ENCODE measurements at places on chromosomes 4 and X. TPM values are rescaled to one million over a fixed set of nuclear protein-coding genes. Genes with fewer than 3 reads are reported as not detected.

EREG gene
- not detected for total RNA-seq

TCP11X2 gene
- total RNA-seq = 1.9 TPM

MID2 gene
- total RNA-seq = 12.2 TPM

ITM2A gene
- 39.1 TPM for total RNA-seq

AKAP4 gene
- not detected for total RNA-seq

ITGB1BP2 gene
- 6.6 TPM for total RNA-seq

NXF2 gene
- total RNA-seq = not detected

HTRA3 gene
- total RNA-seq = 1.3 TPM

PCSK1N gene
- total RNA-seq = 63.5 TPM

XG gene
- not detected for total RNA-seq

SOX3 gene
- 4.7 TPM for total RNA-seq

BEX2 gene
- total RNA-seq = 111 TPM

MAGEE1 gene
- 11.0 TPM for total RNA-seq

HERC5 gene
- total RNA-seq = 1.6 TPM

PPBP gene
- total RNA-seq = 1.6 TPM

CXCL1 gene
- total RNA-seq = not detected

UCP1 gene
- total RNA-seq = not detected

SSX1 gene
- not detected for total RNA-seq

ARHGAP6 gene
- 1.3 TPM for total RNA-seq

GPR34 gene
- 5.6 TPM for total RNA-seq

ACSL4 gene
- 152 TPM for total RNA-seq

SMIM10 gene
- 0.31 TPM for total RNA-seq

SLC4A4 gene
- 18.5 TPM for total RNA-seq

CMC4 gene
- total RNA-seq = 3.8 TPM

PGRMC2 gene
- total RNA-seq = 25.0 TPM

PALLD gene
- 55.4 TPM for total RNA-seq

TSPAN5 gene
- 87.3 TPM for total RNA-seq

Measured in parietal lobe (tissue), 2 donors.